ENCODE measurements at places on chromosomes 4 and X.

- DNase-seq: no peak
Measured at GRCh38 chr4:7642741-7643458, 208.2 kb upstream of the PSAPL1 start.

GRCh38 chr4:17126321-17126966 lies 228.0 kb upstream of the LDB2 start:
- no peak for DNase-seq

DNA sequence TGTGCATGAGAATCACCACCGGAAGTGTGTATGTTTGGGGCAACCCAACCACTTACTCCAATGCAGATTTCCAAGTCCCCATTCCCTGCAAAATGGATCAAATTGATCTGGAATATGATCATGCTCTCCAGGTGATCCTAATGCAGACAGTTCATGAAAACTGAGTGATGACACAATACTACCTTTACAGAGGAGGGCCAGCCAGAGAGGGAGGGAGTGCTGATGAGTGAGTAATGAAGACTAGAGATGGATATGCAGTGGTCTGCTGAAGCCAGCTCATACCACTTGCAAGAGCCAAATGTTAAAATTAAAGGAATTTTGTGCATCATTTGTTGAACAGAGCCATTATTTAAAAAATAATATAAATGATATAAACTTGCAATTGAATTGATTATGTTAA lies 10.2 kb upstream of the CPE start:
- DNase-seq: no peak

DNA sequence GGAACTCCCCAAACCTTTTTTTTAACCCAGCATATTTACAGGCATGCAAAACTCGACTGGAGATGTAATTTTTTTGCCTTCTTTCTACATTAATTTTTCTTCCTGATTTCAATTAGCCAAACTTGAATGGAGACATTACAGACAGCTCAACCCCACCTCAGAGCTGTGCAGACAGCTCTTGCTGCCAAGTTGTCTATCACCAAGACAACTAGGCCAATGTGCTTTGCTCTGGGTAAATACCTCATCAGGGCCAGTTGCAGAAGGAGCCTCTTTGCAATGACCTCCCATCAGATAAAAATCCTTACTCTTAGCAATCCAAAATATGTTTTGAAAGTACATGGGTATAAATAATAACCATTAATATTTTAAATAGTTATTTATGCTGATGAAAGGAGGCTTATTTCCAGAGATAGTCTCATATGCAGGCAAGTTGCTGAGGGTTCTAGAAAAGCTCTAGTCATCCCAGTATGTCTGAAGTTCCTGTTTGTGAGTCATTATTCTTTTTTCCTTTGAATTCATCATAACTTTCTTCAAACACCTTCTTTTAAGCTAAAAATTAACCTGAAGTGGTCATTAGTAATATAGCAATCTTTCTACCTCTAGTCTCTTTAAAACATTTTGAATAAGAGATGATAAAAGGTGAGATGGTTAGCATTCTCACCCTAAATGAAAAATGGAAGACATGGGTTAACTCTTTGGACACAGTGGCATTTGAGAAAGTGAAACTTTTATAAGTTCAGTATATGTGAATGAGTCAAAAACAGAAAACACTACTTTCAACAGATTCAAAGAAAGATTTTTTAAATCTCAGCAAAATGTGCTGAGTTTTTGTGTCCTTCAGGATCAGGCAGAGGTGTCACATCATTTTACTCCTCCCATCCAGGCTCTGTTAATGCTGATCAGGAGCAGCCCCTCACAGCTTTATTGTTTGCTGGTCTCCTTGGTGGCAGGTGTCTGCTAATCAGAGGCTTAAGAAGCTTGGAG lies 475.5 kb upstream of the FGF16 start:
- no peak for DNase-seq

- DNase-seq: no peak
Measured at GRCh38 chrX:17464194-17464593, 89.2 kb downstream of the NHS start.
